ENCODE measurements at places on chromosomes 3 and 15.

GRCh38 chr3:108500728-108501127 is 9.7 kb downstream of the MYH15 start:
- DNase-seq, result peak; percentile 16

- no peak for DNase-seq
Observed at GRCh38 chr15:92197746-92198145, 195.9 kb upstream of the ST8SIA2 start.

- DNase-seq, result peak; percentile 2
Observed at GRCh38 chr3:22887664-22888291, 315.3 kb upstream of the UBE2E2 start.

DNA sequence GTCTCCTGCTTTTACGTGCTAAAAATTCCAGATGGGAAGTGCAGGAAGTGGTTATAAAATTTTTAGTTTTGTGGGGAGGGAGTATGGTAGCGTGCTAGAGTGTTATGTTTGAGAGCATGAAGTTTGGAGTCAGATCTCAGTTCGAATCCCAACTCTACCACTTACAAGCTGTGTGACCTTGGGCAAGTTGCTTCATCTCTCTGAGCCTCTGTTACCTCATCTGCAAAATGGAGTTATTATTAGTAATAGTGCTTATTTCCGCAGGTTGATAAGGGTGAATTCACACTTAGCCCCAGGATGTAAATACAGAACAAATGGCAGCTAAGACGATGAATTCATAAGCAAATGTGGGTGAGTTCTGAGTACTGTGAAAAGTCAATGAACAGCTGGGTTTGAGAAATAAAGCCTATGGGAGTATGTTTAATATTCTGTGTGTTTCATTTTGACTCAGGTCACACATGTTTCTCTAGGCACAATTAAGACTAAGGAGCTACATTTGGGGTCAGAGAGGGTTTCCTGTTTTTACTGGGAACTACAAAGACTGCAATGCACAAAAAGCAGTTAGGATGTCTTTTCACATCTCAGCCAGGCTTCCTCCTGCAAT is 73.1 kb upstream of the FEZF2 start:
- no peak for DNase-seq
